Activated CD4-positive, alpha-beta T cell treated with anti-CD3 and anti-CD28 coated beads for 1 hour (primary cell): ENCODE measurements at places on chromosomes 7 and 10.

DNA sequence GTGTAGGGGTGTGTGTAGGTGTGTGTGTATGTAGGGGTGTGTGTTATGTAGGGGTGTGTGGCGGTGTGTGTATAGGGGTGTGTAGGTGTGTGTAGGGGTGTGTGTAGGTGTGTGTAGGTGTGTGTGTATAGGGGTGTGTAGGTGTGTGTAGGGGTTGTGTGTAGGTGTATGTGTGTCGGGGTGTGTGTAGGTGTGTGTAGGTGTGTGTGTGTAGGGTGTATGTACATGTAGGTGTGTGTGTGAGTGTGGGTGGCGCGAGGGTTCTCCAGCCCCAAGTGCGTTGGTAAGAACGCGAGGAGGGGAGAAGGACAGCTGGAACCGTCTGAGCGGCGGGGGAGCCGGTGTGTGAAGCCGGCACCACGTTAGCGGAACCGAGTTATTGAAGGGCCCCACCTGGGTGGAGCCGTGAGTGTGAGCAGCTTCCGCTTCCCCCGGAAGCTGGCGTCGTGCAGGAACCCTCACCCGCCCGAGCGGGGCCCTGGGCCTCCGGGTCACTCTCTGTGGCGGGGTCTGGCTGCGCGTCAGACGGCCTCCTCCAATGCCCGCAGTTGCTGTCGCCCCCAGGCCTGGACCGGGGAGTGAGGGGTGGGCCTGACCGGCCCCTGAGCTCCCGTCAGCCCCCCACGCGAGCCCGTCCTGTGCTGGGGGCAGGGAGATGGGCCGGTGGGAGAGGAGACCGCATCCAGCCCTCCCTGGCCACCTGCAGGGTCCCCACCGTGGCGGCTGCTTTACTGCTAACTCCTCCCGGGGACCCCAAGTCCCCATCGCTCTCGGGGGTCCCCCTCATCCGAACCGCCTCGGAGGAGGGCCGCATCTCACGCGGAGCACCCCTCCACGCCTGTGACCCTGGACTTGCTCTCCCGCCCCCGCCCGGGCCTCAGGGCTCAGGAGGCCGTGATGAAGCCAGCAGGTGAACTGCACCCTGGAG lies 49.6 kb upstream of the PSMG3 start:
- DNase-seq, result no peak

GRCh38 chr10:96133135-96133534 lies 3.0 kb downstream of the ZNF518A start:
- no peak for DNase-seq

- DNase-seq, result no peak
Measured at GRCh38 chr10:101646364-101646763, 48.6 kb downstream of the FBXW4 start.

DNA sequence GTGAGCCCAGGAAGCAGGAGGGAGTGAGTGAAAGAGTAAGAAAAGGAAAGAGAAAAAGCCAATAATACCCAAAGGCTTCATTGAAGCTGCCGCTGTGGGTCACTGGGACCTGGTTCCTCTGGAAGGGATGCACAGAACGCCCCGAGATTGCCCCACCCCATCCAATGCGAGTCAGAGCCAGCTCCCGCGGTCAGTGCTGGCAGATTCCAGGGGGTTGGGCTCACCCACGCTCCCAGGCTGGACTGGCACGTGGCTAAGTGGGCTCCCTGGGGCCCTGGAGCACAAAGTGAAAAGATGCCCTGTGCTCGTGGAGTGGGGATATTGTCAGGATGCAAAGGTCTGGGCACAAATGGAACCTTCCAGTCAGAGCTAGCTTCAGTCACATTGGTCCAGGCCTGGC lies 117.0 kb downstream of the OAT start:
- no peak for DNase-seq

DNA sequence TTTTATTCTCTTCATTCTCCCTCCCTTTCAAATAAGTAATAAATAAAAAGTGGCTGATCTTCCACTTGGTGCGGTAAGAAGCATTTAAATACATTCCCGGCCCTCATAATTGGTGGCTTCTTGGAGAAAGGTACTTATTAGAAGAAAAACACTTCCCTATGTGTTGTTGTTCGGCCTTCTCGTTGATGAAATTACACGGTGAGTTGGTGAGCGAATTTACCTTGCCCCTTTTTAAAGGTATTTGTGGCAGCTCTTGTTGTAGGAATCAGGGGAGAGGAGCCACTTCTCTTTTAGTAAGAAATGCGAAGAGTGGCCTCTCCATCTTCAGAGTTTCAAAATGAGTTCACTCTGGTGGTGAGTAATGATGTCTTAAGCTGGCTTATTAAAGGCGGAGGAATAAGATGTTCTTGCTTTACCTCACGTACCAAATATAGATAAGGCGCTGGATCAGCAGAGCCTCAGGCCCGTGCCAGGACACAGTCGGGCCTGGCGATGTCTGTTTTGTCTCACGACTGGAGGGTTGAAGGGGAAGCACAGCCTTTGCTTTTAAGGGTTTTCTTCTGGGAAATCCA lies 135.9 kb downstream of the CUX1 start:
- no peak for DNase-seq

DNA sequence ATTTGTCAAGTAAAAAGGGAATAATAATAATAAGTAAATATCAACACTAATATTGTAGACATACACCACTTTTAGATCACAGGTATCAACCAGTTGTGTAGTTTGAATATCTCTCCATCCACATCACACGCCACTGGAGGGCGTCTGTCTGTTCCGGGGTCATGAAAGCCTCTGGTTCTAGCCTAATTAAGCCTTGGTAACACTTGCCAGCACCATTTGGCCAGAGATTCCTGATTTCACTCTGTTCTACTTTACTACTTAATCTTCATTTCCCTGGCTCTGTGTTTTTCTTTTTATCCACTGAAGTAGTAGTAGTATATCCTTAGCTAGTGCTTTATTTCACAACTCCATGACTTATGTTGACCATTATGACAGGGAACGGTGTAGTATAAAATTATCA lies 285.6 kb upstream of the POM121L12 start:
- no peak for DNase-seq

- DNase-seq, result no peak
Measured at GRCh38 chr10:22319980-22320558, 830 bp upstream of the BMI1 start.

- no peak for DNase-seq
Measured at GRCh38 chr10:14681802-14682201, 92.9 kb downstream of the FAM107B start.
